Lower leg skin (tissue), 4 donors: ENCODE measurements at places on chromosomes 7 and 10. TPM values are rescaled to one million over a fixed set of nuclear protein-coding genes. Genes with fewer than 3 reads are reported as not detected.

Gene PAPOLB
- not detected for total RNA-seq

Gene HOXA7
- total RNA-seq = 10.0 TPM

Gene MASTL
- total RNA-seq = 13.9 TPM

Gene LGI1
- total RNA-seq = not detected

Gene THNSL1
- 2.6 TPM for total RNA-seq

Gene PKD2L1
- not detected for total RNA-seq

Gene TAF5
- total RNA-seq = 6.3 TPM

Gene LRRTM3
- not detected for total RNA-seq

Gene GBX1
- not detected for total RNA-seq

Gene WAPL
- 46.4 TPM for total RNA-seq

Gene ADCK2
- 65.1 TPM for total RNA-seq

Gene AIFM2
- total RNA-seq = 6.3 TPM

Gene ANKMY2
- 12.0 TPM for total RNA-seq

Gene HTR7
- total RNA-seq = 0.37 TPM

Gene TMEM243
- 60.6 TPM for total RNA-seq

Gene EMX2
- total RNA-seq = 6.7 TPM

Gene ITPRID1
- 2.6 TPM for total RNA-seq

Gene MACC1
- 15.7 TPM for total RNA-seq

Gene IDE
- 189 TPM for total RNA-seq

Gene SFTPD
- 2.2 TPM for total RNA-seq

Gene TACC2
- 191 TPM for total RNA-seq

Gene CYP26C1
- not detected for total RNA-seq

Gene C10orf53
- total RNA-seq = not detected

Gene EDRF1
- total RNA-seq = 18.0 TPM

Gene TUBAL3
- 1.0 TPM for total RNA-seq

Gene AGR3
- not detected for total RNA-seq

Gene SFTPA1
- not detected for total RNA-seq

Gene MYPN
- total RNA-seq = 0.52 TPM

Gene HMX3
- total RNA-seq = not detected

Gene TSPAN33
- total RNA-seq = 13.4 TPM

Gene SEMA3E
- 0.65 TPM for total RNA-seq

Gene CTNNA3
- total RNA-seq = 0.10 TPM

Gene HOXA11
- total RNA-seq = not detected

Gene PLEKHA8
- total RNA-seq = 10.9 TPM

Gene FAM13C
- total RNA-seq = 7.2 TPM

Gene CYP3A5
- 56.4 TPM for total RNA-seq

Gene PDK4
- total RNA-seq = 64.3 TPM

Gene NPSR1
- not detected for total RNA-seq

Gene PLAC9
- total RNA-seq = 1.3 TPM

Gene LIPJ
- 0.15 TPM for total RNA-seq

Gene TYW1B
- total RNA-seq = 4.3 TPM
